ENCODE measurements at places on chromosomes 11 and 22. TPM values are rescaled to one million over a fixed set of nuclear protein-coding genes. Genes with fewer than 3 reads are reported as not detected.
A peak's percentile ranks its signal among the peaks of the same experiment; 100 is the strongest.

DNA sequence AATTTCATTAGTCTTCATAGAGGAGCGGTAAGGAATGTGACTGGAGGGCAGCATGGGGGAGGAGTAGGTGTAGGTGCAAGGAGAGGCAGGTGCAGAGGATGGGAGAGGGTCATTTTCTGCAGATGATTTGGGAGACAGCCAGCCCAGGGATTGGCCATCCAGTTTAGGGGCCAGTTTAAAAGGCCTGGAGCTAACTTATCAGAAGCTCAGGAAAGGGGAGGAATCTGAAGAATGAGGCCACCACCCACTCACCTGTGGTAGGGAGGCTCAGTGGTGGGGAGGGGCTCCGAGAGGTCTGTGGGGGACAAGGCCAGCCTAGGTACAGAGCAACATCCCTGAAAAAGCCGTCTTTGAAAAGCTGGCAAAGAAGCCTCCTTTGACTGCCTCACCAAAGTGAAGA is 110.8 kb upstream of the TMEM45B start:
- H3K4me1 ChIP-seq = no peaks in the 10 kb centered on the region
- H3K27ac ChIP-seq = no peak overlapping the region
- H3K4me3 ChIP-seq = no peak overlapping the region
- DNase-seq = no peak
- peaks cover under 1% of the 10 kb centered on the region for H3K27me3 ChIP-seq
- H3K36me3 ChIP-seq = no peaks in the 10 kb centered on the region

- H3K27ac ChIP-seq = no peak overlapping the region
- no peaks in the 10 kb centered on the region for H3K4me1 ChIP-seq
- H3K4me3 ChIP-seq = no peak overlapping the region
- no peaks in the 10 kb centered on the region for H3K36me3 ChIP-seq
These were observed 794.0 kb downstream of the CNTN5 start for GRCh38 chr11:99814738-99815137.

GRCh38 chr22:25645964-25646363 is 81.5 kb downstream of the GRK3 start:
- no peak overlapping the region for H3K27ac ChIP-seq
- no peak for DNase-seq
- no peak overlapping the region for H3K4me3 ChIP-seq

GRCh38 chr11:125593114-125593820 is 615 bp downstream of the STT3A start:
- H3K4me3 ChIP-seq = peak overlapping the region; percentile 72
- H3K36me3 ChIP-seq = peaks cover 17% of the 10 kb centered on the region
- H3K4me1 ChIP-seq = peaks cover 5% of the 10 kb centered on the region
- DNase-seq = peak; percentile 37

The PTPN5 gene
- polyA plus RNA-seq = 0.21 TPM

DNA sequence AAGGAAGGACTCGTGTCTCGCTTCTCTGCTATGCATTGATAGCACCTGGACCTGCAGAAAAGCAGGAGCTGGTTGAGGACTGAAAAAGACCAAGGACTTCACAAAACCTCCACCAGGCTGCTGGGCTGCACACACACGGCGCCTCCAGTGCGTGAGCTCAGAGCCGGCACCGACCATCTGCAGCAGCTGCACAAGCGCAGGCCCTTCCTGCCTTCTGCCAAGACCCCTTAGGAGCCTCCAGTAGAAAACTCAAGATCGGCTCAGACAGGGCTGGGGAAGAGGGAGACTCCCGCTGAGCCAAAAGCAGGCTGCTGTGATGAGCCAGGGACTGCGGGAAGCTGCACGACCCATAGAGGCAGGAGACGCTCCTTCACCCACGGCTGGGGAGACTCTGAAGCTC is 70.9 kb downstream of the PHF21B start:
- no peaks in the 10 kb centered on the region for H3K36me3 ChIP-seq
- peaks cover 12% of the 10 kb centered on the region for H3K27me3 ChIP-seq
- peak; percentile 18 for DNase-seq
- no peak overlapping the region for H3K4me3 ChIP-seq
- H3K27ac ChIP-seq = no peak overlapping the region
- H3K4me1 ChIP-seq = no peaks in the 10 kb centered on the region

The APOL4 gene
- polyA plus RNA-seq = 22.7 TPM

GRCh38 chr11:101279728-101280127 is 150.1 kb upstream of the PGR start:
- no peaks in the 10 kb centered on the region for H3K4me1 ChIP-seq
- H3K4me3 ChIP-seq = no peak overlapping the region
- DNase-seq = no peak
- no peaks in the 10 kb centered on the region for H3K27me3 ChIP-seq
- no peaks in the 10 kb centered on the region for H3K36me3 ChIP-seq

DNA sequence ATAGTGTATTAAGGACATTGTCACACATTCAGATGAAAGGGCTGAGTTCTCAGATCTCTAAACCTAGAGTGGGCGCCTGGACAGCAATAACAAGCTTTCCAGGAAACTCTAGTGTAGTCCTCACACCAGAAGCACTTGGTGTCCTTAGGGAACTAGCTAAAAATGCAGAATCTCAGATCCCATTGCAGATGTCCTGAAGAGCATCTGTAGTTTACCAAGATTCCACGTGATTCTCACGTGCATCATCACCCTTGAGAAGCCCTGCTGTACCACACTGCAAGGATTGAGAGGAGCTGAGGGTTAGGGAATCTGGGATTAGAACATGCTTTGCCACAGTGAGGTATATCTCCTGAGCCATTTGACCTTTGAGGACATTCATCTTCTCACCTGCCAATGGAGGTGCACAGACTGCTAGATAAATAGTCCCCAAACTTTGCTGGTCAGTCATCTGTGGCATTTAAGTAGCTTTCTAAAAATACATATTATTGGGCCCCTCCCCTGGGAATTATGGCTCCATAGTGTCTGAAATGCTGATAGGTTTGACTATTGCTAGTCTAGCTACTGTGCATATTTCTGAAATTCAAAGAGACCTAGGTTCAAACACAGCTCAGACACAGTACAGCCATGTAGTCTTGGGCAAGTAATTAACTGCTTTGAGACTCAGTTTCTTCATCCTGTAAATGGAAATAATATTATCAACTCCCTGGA is 1068.9 kb downstream of the OPCML start:
- peak overlapping the region; percentile 79 for H3K27ac ChIP-seq
- peak; percentile 93 for DNase-seq
- H3K27me3 ChIP-seq = no peaks in the 10 kb centered on the region
- no peak overlapping the region for H3K4me3 ChIP-seq
- H3K36me3 ChIP-seq = no peaks in the 10 kb centered on the region

The UPK2 gene
- polyA plus RNA-seq = 1.5 TPM

- H3K4me1 ChIP-seq = peaks cover 7% of the 10 kb centered on the region
- H3K36me3 ChIP-seq = no peaks in the 10 kb centered on the region
- peaks cover 2% of the 10 kb centered on the region for H3K27me3 ChIP-seq
- no peak overlapping the region for H3K4me3 ChIP-seq
These were observed 1295.8 kb downstream of the BRD1 start for GRCh38 chr22:48531761-48532435.

The SMC1B gene
- polyA plus RNA-seq = 0.13 TPM

The MCHR1 gene
- polyA plus RNA-seq = 0.32 TPM

The TMEM86A gene
- 3.3 TPM for polyA plus RNA-seq

GRCh38 chr22:27689664-27690063 is 111.9 kb downstream of the MN1 start:
- no peaks in the 10 kb centered on the region for H3K27me3 ChIP-seq
- no peaks in the 10 kb centered on the region for H3K36me3 ChIP-seq
- H3K27ac ChIP-seq = no peak overlapping the region

DNA sequence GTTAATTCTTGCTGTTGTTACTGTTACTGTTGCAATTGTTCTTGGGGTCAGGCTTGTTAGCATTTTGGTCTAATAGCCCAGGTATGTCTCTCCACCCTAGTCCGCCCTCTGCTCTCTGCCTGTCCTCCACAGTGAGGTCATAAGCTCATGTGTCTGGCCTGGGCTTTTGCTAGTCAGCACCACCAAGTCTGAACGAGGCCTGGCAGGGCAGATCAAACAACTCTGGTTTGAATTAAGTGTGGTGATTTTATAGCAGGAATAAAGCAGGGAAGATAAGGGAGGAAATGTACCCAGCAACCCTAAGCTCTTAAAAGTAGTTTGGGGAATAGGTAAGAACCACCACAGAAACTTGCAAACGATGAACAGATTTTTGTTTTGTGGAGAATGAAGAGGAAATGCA is 98.7 kb downstream of the ABTB2 start:
- H3K4me1 ChIP-seq = peaks cover 16% of the 10 kb centered on the region
- no peaks in the 10 kb centered on the region for H3K27me3 ChIP-seq
- H3K36me3 ChIP-seq = no peaks in the 10 kb centered on the region
- H3K27ac ChIP-seq = no peak overlapping the region
- H3K4me3 ChIP-seq = no peak overlapping the region

DNA sequence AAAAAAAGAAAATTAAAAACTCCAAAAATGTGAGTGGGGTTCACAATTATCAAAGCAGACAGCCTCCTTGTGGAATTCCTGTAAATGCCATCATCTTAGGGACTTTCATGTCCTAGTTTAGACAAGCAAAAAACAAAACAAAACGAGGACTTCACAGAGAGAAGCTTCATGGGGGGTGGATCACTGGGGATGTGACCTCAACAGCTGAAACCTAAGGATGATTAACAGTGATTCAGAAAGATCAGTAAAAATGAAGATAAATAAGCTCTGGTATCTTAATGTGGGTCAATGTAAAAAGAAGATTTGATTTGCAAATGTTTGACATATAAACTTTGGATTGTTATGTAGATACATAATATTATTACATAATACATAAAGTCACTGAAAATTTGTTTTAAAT is 8.1 kb upstream of the OR10W1 start:
- H3K36me3 ChIP-seq = no peaks in the 10 kb centered on the region
- no peak overlapping the region for H3K4me3 ChIP-seq
- DNase-seq = no peak
- H3K27ac ChIP-seq = no peak overlapping the region

The UBQLNL gene
- 0.27 TPM for polyA plus RNA-seq

DNA sequence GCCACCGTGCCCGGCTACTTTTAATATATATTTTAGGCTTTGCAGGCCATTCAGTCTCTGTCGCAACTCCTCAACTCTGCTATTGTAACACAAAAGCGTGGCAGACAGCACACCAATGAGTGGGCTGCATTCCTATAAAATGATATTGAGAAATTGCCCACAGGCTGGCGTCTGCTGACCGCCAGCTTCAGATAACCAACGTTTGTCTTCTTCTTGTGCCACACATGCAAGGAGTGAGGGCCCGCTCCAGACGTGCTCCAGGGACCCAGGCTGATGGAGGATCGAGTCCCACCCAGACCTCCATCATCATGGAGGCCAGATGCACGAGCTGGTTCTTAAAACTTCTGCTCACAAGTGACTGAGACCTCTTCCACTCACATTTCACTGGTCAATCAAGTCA is 35.4 kb upstream of the LINC01488 start:
- H3K36me3 ChIP-seq = no peaks in the 10 kb centered on the region
- H3K4me1 ChIP-seq = peaks cover 68% of the 10 kb centered on the region
- H3K27ac ChIP-seq = no peak overlapping the region
- DNase-seq = no peak
- H3K27me3 ChIP-seq = peaks cover 3% of the 10 kb centered on the region
- no peak overlapping the region for H3K4me3 ChIP-seq

GRCh38 chr11:64090806-64091516 is 55.2 kb downstream of the FLRT1 start:
- peaks cover 10% of the 10 kb centered on the region for H3K27me3 ChIP-seq
- no peaks in the 10 kb centered on the region for H3K36me3 ChIP-seq
- H3K4me3 ChIP-seq = no peak overlapping the region
- no peak overlapping the region for H3K27ac ChIP-seq

GRCh38 chr22:36796552-36797175 is 20.2 kb downstream of the PVALB start:
- peaks cover 8% of the 10 kb centered on the region for H3K4me1 ChIP-seq
- no peaks in the 10 kb centered on the region for H3K36me3 ChIP-seq
- H3K27me3 ChIP-seq = peaks cover 14% of the 10 kb centered on the region
- H3K27ac ChIP-seq = no peak overlapping the region
- no peak for DNase-seq

GRCh38 chr22:30747493-30747892 is 52.8 kb downstream of the OSBP2 start:
- H3K4me1 ChIP-seq = no peaks in the 10 kb centered on the region
- no peaks in the 10 kb centered on the region for H3K27me3 ChIP-seq
- no peaks in the 10 kb centered on the region for H3K36me3 ChIP-seq
- H3K4me3 ChIP-seq = no peak overlapping the region
- no peak overlapping the region for H3K27ac ChIP-seq
- no peak for DNase-seq

The GRAP2 gene
- 0.77 TPM for polyA plus RNA-seq

DNA sequence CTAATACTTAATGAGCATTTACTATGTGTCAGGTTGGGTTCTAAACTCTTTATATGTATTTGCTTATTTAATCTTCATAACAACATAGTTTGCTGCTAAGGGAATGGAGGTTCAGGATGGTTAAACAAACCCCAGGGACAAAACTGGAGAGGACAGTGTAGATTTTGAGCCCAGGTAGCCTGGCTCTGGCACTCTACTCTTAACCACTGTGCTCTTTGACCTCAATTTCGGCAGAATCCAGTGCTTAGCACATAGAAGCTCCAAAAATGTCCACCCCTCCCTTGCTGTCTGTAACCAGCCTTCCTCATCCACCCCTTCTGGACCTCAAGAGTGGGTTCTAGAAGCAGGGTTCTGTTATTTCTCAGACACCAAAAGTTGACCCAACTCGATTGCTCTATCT is 88.0 kb upstream of the SYT13 start:
- no peaks in the 10 kb centered on the region for H3K36me3 ChIP-seq
- DNase-seq = no peak
- H3K4me3 ChIP-seq = no peak overlapping the region
- peaks cover 11% of the 10 kb centered on the region for H3K4me1 ChIP-seq

- DNase-seq = no peak
- H3K4me3 ChIP-seq = no peak overlapping the region
- H3K36me3 ChIP-seq = peaks cover 4% of the 10 kb centered on the region
These were observed 87.5 kb downstream of the C11orf58 start for GRCh38 chr11:16825968-16826367.

The FBLN1 gene
- polyA plus RNA-seq = 162 TPM

GRCh38 chr11:46444305-46444704 is 52.7 kb upstream of the CHRM4 start:
- peaks cover 3% of the 10 kb centered on the region for H3K36me3 ChIP-seq
- H3K27ac ChIP-seq = no peak overlapping the region
- peaks cover 7% of the 10 kb centered on the region for H3K4me1 ChIP-seq
- no peak for DNase-seq

DNA sequence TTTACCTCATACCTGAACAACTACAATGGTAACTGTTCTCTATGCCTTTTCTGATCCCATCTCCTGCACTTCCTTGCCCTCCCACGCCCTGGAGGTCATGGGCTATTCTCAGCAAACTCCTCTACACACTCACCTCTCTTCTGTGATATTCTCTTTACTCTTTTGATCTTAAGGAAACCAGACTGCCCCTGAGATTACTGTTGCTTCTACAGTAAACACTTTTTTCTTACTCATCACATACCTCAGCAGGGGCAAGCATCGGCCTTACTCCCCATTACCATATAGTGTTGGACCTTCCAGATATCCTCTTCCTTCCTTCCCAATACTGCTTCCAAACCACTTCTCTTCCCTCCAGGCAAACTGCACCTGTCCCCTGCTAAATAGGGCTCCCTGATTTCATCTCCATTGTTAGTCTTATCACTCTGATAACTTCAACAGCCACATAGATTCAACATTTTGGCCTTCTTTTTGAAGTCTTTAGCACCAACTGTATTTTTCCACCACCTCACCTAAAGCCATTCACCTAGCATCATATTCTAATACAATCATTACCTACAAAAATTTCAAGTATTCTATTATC is 141.2 kb downstream of the RBFOX2 start:
- H3K36me3 ChIP-seq = no peaks in the 10 kb centered on the region
- DNase-seq = no peak
- no peak overlapping the region for H3K27ac ChIP-seq
- peaks cover 10% of the 10 kb centered on the region for H3K4me1 ChIP-seq

- no peak overlapping the region for H3K4me3 ChIP-seq
- peaks cover 2% of the 10 kb centered on the region for H3K36me3 ChIP-seq
- no peaks in the 10 kb centered on the region for H3K27me3 ChIP-seq
These were observed 75.2 kb downstream of the USP47 start for GRCh38 chr11:11916981-11917399.

All from muscle of leg (tissue), 16 donors.